ENCODE measurements at places on chromosomes 11 and 22.

DNA sequence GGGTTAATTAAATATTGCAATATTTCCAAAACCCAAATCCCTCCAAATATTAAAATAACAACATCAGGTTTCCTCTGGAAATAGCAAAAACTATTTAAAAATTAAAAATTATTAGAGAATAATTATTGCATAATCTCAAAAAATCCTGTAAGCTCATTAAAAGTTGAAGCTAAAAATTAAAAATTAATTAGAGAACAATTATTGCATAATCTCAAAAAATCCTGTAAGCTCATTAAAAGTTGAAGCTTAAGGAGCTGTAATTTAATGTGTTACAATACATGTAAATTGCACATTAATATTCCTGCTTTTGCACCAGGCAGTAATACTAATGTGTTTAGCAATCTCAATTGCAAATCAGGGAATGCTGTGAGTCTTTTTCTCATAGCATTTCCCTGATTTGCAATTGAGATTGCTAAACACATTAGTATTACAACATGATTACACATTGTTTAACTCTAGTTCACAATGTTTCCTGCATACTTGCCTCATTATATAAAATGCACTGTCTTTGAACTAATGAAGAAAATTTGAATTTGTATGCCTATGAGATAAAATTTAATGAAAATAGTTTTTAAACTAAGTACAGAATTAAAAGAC, 247.7 kb downstream of the GUCY1A2 start:
- no peak for DNase-seq

- DNase-seq = peak; percentile 74
Measured at GRCh38 chr11:68903288-68904247, at the start of the genes IGHMBP2 and MRPL21. TSS of gene IGHMBP2 (plus strand) at chr11:68903891. CDS start at chr11:68903953, 62 bp downstream. TSS of gene MRPL21 (minus strand) at chr11:68903832. CDS start at chr11:68903810, 22 bp downstream.

DNA sequence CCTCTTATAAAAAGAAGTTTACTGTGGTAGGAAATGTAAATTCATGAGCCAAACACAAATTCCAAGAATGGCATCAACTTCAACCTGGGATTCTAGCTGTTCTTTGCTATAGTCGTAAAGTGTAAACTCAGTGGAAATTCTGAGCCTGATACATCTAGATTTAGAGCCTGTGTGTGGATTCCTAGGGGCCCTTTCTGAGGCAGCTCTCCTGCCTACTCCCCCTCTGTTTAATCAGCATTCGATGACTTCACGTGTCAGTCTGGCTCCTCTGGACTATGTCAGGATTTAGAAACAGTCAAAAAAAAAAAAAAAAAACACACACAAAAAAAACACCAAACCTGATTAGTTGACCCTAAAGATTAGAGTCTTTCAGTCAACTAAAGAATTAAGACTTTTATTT, 93.1 kb upstream of the SC5D start:
- no peak for DNase-seq

DNA sequence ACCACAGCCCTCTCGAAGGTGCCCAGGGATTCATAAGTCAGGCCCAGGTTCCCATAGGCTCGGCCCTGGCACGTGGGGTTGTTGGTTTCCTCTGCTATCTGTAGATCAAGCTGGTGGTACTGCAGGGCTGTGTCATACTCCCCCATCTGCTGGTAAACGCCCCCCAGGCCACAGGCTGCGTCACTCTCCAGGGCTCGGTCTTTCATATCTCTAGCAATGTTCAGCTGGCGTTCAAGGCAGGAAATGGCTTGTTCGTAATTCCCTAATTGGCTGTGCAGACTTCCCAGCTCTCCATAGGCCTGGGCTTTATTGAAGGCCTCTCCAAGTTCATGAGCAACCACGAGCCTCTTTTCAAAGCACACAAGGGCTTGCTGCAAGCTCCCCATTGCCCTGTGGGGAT, 186.4 kb upstream of the PITPNB start:
- no peak for DNase-seq

- no peak for DNase-seq
Measured at GRCh38 chr11:83641511-83641910, 355.3 kb upstream of the CCDC90B start.

DNA sequence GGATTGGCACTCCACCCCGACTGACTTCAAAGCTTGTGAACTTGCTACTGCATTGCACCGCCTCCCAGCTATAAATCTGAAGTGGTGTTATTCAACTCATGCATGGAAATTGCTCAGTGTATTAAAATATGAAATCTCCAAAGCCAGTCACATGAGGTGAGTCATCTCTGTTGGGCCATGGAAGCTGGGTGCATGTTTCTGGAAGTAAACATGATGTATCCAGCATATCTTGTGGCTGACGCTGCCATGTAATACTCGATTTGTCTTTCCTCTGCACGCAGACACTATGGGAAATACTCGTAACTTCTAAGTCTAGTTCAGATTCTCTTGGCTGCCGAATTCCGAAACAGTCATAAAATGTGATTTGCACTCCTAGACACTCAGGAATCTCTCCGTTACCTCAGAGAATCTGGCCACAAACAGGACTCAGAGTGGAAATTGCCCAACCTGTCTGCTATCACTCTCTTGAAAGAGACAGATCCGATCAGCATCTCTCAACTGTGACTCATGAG, 154.9 kb upstream of the MPPED2 start:
- DNase-seq = no peak

DNA sequence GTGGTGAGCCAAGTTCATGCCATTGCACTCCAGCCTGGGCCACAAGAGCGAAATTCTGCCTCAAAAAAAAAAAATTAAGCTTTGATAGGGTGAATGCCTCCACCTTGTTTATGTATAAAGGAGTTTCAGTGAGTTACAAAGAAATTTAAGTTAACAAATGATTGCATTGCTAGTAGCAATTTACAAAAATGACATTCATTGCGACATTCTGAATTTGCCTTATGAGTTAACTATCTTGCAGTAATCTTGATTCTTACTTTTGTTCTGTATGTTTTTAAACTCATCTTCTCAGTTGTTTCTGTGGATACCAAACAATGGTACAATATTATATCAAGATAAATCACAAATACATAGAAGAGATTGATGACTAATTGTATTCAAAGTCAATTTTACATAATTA, 207.0 kb downstream of the DDX10 start:
- DNase-seq = no peak

Data from stimulated activated naive CD4-positive, alpha-beta T cell treated with Interleukin-2 at 50 U/mL for 16 hours (primary cell).